BJ (cell line): ENCODE measurements at places on chromosomes 2 and 18.

- no peak for DNase-seq
Observed at GRCh38 chr18:23468753-23469459, 15.8 kb downstream of the RIOK3 start.

GRCh38 chr2:70983506-70984227, 5.2 kb downstream of the ANKRD53 start:
- no peak for DNase-seq

DNA sequence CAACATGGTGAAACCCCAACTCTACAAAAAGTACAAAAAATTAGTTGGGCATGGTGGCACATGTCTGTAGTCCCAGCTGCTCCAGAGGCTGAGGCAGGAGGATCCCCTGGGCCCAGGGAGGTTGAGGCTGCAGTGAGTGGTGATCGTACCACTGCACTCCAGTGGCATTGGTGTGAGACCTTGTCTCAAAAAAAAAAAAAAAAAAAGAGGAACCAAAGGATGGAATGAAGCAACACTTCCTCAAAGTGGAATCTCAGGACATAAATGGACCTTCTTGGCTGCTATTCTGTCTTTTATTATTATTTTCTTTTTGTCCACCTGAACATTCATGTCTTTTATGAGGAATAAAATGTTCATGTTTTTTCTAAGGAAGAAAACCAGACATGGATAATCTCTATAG, 13.7 kb downstream of the GEMIN6 start:
- no peak for DNase-seq

- no peak for DNase-seq
Observed at GRCh38 chr2:115105966-115106365, 663.5 kb downstream of the DPP10 start.

- DNase-seq: no peak
Observed at GRCh38 chr18:3919396-3920061, 469.6 kb downstream of the TGIF1 start.
